ENCODE measurements at places on chromosomes 16 and 17.

DNA sequence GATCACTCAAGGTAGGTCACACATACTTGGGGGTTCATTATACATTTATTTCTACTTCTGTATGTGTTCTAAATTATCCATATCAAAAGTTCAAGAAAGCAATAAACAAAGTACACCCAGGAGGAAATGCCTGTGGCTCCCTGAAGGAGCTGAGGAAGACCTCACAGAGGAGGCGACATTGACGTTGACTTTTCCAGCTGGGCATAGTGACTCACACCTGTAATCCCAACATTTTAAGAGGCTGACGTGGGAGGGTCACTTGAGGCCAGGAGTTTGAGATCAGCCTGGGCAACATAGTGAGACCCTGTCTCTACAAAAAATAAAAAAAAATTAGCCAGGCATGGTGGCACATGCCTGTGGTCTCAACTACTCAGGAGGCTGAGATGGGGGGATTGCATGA, 16.3 kb downstream of the ITGAD start:
- DNase-seq, result no peak

DNA sequence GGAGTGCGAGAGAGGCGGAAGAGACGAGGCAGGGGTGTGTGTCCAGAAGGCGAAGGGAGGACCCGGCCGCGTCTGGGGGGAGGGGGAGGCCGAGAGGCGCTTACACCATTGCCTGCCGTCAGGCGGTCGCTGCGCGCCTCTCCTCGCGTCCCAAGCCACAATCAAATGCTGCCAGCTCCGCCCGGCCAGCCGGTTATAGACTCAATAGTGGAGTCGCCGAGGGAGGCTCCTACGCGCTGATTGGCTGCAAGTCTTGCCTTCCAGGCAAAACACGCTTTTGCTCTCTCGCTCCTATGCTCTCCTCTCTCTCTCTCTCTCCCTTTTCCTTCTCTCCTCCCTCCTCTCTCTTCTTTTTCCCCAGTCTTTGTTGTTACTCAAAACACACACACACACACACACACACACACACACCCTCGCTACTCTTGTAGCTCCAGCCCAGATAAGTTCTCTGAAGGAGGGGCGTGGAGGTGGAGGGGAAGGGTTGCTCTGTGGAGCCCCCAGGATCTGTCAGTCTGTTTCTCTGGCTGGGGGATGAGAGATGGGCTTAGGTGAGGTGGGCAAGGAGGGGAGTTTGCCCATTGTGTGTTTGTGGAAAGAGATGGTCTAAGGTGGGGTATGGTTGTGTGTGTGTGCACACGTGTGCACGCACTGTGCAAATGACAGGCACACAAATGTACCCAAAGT, at the start of gene DLX3:
Gene DLX3 (minus strand): TSS at position 170 of the 684 bp plus-strand sequence. CDS start 226 bp downstream, outside the sequence.
- DNase-seq, result no peak

DNA sequence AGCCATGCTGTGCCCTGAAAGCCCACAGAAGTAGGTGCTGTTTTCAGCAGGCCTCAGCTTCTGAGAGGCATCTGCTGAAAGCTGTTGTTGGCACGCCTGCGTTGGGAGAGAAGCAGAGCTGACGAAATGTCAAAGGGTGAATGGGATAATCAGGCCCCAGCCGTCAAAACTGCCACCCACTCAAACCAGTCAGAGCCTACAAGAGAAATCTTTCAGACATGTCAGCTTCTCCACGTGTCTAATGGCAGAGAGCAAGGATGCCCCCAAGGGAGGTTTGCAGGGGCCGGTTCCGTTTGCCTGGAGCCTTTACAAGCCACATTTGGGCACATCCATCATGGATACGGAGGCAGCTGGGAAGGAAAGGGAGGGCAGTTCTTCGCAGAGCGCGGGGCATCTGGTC, 568.2 kb upstream of the EEF2KMT start:
- no peak for DNase-seq

DNA sequence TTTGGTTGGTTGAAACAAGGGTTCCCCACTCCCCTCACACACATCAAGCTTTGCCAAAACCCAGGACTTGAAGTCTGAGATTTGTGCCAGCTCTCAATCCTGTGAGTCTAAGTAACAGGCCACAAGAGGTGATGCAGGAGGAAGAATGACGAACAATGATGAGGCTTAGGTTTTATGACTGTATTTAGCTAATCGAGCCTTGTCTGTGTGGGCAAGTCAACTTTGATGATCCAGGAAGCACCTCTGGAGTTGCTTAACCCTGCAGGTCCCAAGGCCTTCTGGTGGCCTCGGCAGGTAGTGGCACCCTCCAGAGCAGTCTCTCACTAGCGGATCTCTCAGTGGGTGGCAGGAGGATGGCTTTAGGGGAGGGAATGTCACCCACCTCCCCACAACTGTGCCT, 28.7 kb downstream of the CDK5RAP3 start:
- DNase-seq, result no peak

DNA sequence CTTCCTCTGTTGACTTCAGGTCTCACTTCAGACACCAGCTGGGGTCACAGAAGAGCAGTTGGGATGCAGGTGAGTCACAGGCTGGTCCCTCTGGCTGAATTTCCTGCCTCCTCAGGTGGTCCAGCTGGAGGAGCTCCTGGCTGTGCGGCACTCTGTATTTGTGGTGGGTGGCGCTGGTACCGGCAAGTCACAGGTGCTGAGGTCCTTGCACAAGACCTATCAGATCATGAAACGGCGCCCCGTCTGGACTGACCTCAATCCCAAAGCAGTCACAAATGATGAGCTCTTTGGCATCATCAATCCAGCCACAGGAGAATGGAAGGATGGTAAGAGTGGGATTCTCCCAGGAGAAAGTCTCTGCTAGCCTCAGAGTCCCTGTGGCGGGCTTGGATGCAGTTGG, 149.2 kb downstream of the DNAH9 start:
- DNase-seq, result no peak
